ENCODE measurements at places on chromosomes 3 and 15. TPM values are rescaled to one million over a fixed set of nuclear protein-coding genes. Genes with fewer than 3 reads are reported as not detected.

GADL1 gene
- total RNA-seq: not detected

DNA sequence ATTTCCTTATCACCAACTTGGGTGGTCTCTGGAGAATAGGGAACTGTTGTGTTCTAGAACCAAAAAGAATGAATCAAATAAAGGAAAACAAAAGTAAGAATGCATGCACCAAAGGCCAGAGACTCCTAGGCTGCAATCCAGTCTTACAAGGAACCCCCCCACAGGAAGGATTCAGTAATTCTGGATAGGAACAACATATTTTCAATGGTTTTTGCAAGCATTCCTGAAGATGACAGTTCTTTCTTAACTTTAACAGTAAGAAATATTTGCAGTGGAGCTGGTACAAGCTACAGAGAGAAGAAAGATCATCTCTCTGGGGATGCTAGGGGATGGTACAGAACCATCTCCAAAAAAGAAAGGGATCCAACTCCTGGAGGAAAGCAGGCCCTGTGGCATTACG lies 116.2 kb upstream of the CHRM5 start:
- no peak overlapping the region for H3K27ac ChIP-seq
- DNase-seq: no peak
- no peak overlapping the region for H3K4me3 ChIP-seq
- H3K36me3 ChIP-seq: no peaks in the 10 kb centered on the region
- H3K4me1 ChIP-seq: no peaks in the 10 kb centered on the region

- H3K27me3 ChIP-seq: no peaks in the 10 kb centered on the region
- H3K4me3 ChIP-seq: no peak overlapping the region
- H3K36me3 ChIP-seq: peaks cover 24% of the 10 kb centered on the region
- H3K4me1 ChIP-seq: peaks cover 35% of the 10 kb centered on the region
Observed at GRCh38 chr15:84608707-84609284, 8.0 kb downstream of the ZSCAN2 start.

- peaks cover 45% of the 10 kb centered on the region for H3K27me3 ChIP-seq
- peak; percentile 80 for DNase-seq
- no peak overlapping the region for H3K27ac ChIP-seq
- H3K4me1 ChIP-seq: peaks cover 14% of the 10 kb centered on the region
- no peaks in the 10 kb centered on the region for H3K36me3 ChIP-seq
- H3K4me3 ChIP-seq: peak overlapping the region; percentile 77
Observed at GRCh38 chr15:68559345-68560310, 19.2 kb upstream of the CORO2B start.

OXSM gene
- 15.0 TPM for total RNA-seq

DNA sequence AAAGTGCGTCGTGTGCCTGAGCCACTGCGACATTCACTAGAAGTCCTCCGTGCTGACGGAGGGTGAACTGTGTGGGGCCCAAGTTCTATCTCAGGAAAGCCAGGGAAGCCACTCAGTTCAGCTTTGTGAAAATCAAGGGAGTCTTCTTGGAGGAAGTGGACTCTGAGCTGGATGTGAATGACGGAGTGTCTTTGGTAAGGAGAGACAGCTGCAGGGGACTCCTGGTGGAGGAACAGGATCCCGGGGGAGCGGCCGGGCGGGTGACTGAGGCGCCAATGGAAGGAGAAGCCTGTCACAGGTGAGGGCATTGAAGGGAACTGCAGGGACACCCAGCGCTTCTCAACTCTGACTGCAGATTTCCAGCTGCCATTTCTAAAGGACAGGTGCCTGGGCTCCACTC lies 75.6 kb downstream of the APBA2 start:
- DNase-seq: no peak
- no peak overlapping the region for H3K4me3 ChIP-seq
- peaks cover 18% of the 10 kb centered on the region for H3K36me3 ChIP-seq

- DNase-seq: no peak
- H3K4me1 ChIP-seq: no peaks in the 10 kb centered on the region
- no peak overlapping the region for H3K4me3 ChIP-seq
- H3K36me3 ChIP-seq: peaks cover 1% of the 10 kb centered on the region
- peaks cover 11% of the 10 kb centered on the region for H3K27me3 ChIP-seq
- no peak overlapping the region for H3K27ac ChIP-seq
Observed at GRCh38 chr15:59229015-59229414, 22.4 kb downstream of the LDHAL6B start.

DNA sequence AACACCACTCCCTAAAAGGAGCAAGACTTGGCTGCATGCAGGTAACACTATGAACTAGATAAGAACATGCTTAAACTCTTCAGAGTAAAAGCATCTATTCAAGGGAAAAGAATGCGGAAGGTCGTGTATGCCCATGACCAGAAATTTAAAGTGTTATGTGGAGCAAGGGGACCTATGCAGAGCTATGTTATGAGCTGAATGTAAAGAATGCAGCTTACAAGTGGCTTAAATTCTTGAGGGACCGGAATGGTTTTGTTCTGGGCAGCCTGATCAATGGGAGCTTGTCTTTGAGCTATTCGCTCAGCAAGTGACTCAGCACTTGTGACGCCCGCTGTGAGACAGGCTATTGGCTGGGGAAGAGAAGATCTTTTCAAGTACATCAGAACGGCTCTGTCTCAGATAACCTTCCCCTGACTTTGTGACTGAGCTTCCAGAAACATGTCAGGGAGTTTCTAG lies 367.5 kb upstream of the THBS1 start:
- no peak overlapping the region for H3K27ac ChIP-seq
- no peak for DNase-seq
- no peak overlapping the region for H3K4me3 ChIP-seq
- peaks cover 30% of the 10 kb centered on the region for H3K27me3 ChIP-seq

ZNF774 gene
- 0.82 TPM for total RNA-seq

GPR156 gene
- total RNA-seq: 0.10 TPM

CSPG5 gene
- 0.56 TPM for total RNA-seq

WDR53 gene
- 27.5 TPM for total RNA-seq

GRCh38 chr3:24907106-24907505 lies 412.5 kb upstream of the THRB start:
- no peaks in the 10 kb centered on the region for H3K36me3 ChIP-seq
- H3K27me3 ChIP-seq: no peaks in the 10 kb centered on the region
- DNase-seq: no peak

SEC22A gene
- 17.8 TPM for total RNA-seq

EPHA3 gene
- total RNA-seq: 0.20 TPM

HCN4 gene
- not detected for total RNA-seq

CHRNA7 gene
- total RNA-seq: not detected

GRCh38 chr15:37045859-37046740 lies 54.2 kb downstream of the MEIS2 start:
- no peak for DNase-seq
- no peak overlapping the region for H3K4me3 ChIP-seq
- no peaks in the 10 kb centered on the region for H3K36me3 ChIP-seq
- H3K27me3 ChIP-seq: peaks cover 7% of the 10 kb centered on the region
- no peak overlapping the region for H3K27ac ChIP-seq

DNA sequence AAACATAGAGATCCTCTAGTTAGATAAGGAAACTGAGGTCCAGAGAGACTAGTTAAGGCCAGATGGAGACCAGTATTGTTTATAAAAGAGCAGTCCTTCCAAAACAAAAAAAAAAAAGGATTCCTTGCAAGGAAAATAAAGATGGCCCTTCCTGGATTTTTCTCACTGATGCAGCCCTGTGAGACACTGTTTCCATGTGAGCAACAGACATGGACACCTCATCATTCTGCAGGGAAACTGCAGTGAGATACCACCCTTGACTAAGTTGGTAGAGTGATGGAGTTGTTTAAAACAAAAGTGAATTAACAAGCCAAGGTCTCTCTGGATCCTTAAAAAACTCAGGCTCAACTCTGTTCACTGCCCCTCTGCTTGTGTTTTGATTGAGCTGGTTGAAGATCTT lies 65.6 kb upstream of the MYZAP start:
- H3K4me1 ChIP-seq: no peaks in the 10 kb centered on the region
- no peak overlapping the region for H3K27ac ChIP-seq
- DNase-seq: no peak
- H3K27me3 ChIP-seq: no peaks in the 10 kb centered on the region
- no peaks in the 10 kb centered on the region for H3K36me3 ChIP-seq

FBN1 gene
- 0.29 TPM for total RNA-seq

GRM7 gene
- total RNA-seq: not detected

GRCh38 chr3:174126990-174127758 lies 729.6 kb downstream of the NLGN1 start:
- no peaks in the 10 kb centered on the region for H3K27me3 ChIP-seq
- DNase-seq: no peak
- H3K4me3 ChIP-seq: no peak overlapping the region
- no peaks in the 10 kb centered on the region for H3K36me3 ChIP-seq
- H3K4me1 ChIP-seq: no peaks in the 10 kb centered on the region

- H3K27me3 ChIP-seq: no peaks in the 10 kb centered on the region
- no peak for DNase-seq
- H3K27ac ChIP-seq: no peak overlapping the region
- no peaks in the 10 kb centered on the region for H3K36me3 ChIP-seq
- H3K4me3 ChIP-seq: no peak overlapping the region
Observed at GRCh38 chr3:159130108-159130507, 328.3 kb downstream of the MFSD1 start.

GRCh38 chr3:155884292-155884691 lies 13.8 kb downstream of the GMPS start:
- peaks cover 7% of the 10 kb centered on the region for H3K36me3 ChIP-seq
- H3K4me3 ChIP-seq: no peak overlapping the region
- H3K27ac ChIP-seq: no peak overlapping the region
- no peak for DNase-seq
- H3K27me3 ChIP-seq: no peaks in the 10 kb centered on the region

DNA sequence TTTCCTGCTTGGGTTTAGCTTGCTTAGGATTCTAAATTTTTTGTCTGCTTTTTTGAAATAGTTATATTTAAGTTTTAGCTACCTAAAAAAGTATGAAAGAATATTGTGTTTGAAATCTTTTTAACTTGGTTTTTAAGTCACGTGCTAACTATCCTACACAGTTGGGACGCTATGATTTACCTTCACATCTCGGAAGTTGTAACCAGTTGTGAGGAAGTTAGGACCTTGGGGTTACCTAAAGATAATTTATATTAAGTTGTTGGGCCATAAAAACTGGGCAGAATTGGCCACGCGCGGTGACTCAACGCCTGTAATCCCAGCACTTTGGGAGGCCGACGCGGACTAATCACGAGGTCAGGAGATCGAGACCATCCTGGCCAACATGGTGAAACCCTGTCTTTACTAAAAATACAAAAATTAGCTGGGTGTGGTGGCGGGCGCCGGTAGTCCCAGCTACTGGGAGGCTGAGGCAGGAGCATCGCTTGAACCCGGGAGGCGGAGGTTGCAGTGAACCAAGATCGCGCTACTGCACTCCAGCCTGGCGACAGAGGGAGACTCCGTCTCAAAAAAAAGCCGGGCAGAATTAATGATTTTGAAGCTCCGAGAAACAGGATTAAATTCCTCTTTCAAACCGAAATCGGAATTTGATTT lies 1.0 kb downstream of the ZFAND6 start:
- H3K27ac ChIP-seq: peak overlapping the region; percentile 88
- DNase-seq: peak; percentile 23
- H3K36me3 ChIP-seq: peaks cover 6% of the 10 kb centered on the region
- peak overlapping the region; percentile 85 for H3K4me3 ChIP-seq

P4HTM gene
- total RNA-seq: 20.7 TPM

TMCO5A gene
- not detected for total RNA-seq

ERICH6 gene
- total RNA-seq: not detected

GRCh38 chr15:90893175-90894090 lies 9.1 kb downstream of the FES start:
- no peaks in the 10 kb centered on the region for H3K27me3 ChIP-seq
- no peak overlapping the region for H3K4me3 ChIP-seq
- no peak overlapping the region for H3K27ac ChIP-seq
- no peaks in the 10 kb centered on the region for H3K4me1 ChIP-seq
- DNase-seq: peak; percentile 35

XIRP1 gene
- total RNA-seq: 0.66 TPM

GRCh38 chr3:42117175-42118008 lies 26.2 kb downstream of the TRAK1 start:
- H3K27ac ChIP-seq: no peak overlapping the region
- H3K36me3 ChIP-seq: no peaks in the 10 kb centered on the region
- no peaks in the 10 kb centered on the region for H3K27me3 ChIP-seq
- H3K4me1 ChIP-seq: peaks cover 12% of the 10 kb centered on the region

LOXL1 gene
- total RNA-seq: 2.1 TPM

GOLGA8T gene
- not detected for total RNA-seq

KLHL40 gene
- not detected for total RNA-seq

MASP1 gene
- total RNA-seq: not detected

DNA sequence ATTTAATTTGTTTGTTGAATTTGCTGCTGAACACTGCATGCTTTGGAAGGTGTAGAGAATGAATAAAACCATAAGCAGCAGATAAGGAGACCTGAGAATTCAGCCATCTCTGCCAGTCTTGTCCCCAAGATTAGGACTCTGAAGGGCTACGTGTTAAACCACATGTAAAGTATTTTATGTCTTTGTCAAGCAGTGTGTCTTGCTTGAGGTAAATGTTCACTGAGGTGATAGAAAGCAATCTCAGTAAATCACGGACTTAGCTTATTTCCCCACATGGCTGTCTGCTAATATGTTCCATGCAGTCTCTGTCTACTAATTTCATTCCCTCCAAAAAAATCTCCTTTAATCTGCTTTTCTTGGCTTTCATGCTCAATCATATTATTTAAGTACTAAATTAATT lies 467.1 kb downstream of the RAP2B start:
- no peak overlapping the region for H3K27ac ChIP-seq
- H3K36me3 ChIP-seq: no peaks in the 10 kb centered on the region
- peaks cover 43% of the 10 kb centered on the region for H3K4me1 ChIP-seq
- DNase-seq: no peak
- no peak overlapping the region for H3K4me3 ChIP-seq

- H3K36me3 ChIP-seq: peaks cover 3% of the 10 kb centered on the region
- no peak overlapping the region for H3K27ac ChIP-seq
- peaks cover 47% of the 10 kb centered on the region for H3K4me1 ChIP-seq
- DNase-seq: no peak
Observed at GRCh38 chr3:157092230-157092629, 67.7 kb downstream of the CCNL1 start.

SLC24A5 gene
- total RNA-seq: not detected

PCSK6 gene
- 4.0 TPM for total RNA-seq

HHLA2 gene
- 1.1 TPM for total RNA-seq

MORC1 gene
- total RNA-seq: not detected

PATL2 gene
- total RNA-seq: 8.6 TPM

ADAMTS7 gene
- total RNA-seq: 0.21 TPM

DNA sequence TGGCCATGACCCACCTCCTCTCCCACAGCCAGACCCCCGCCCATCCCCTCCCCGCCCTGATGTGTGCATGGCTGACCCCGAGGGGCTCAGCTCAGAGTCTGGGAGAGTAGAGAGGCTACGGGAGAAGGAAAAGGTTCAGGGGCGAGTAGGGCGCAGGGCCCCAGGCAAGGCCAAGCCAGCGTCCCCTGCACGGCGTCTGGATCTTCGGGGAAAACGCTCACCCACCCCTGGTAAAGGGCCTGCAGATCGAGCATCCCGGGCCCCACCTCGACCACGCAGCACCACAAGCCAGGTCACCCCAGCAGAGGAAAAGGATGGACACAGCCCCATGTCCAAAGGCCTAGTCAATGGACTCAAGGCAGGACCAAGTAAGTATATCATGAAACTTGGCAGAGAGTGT lies 11.7 kb downstream of the MAP1A start:
- peaks cover 1% of the 10 kb centered on the region for H3K36me3 ChIP-seq
- H3K4me3 ChIP-seq: no peak overlapping the region
- no peaks in the 10 kb centered on the region for H3K27me3 ChIP-seq
- H3K4me1 ChIP-seq: peaks cover 5% of the 10 kb centered on the region

All from activated naive CD8-positive, alpha-beta T cell treated with anti-CD3 and anti-CD28 coated beads for 36 hours (primary cell).